Lung (tissue), 17 donors: ENCODE measurements at places on chromosomes 2 and 18. TPM values are rescaled to one million over a fixed set of nuclear protein-coding genes. Genes with fewer than 3 reads are reported as not detected.

Gene STEAP3
- total RNA-seq, result 4.3 TPM

Gene CYP27A1
- 110 TPM for total RNA-seq

Gene AQP12B
- total RNA-seq, result 0.15 TPM

Gene PIEZO2
- total RNA-seq, result 33.2 TPM

Gene ETAA1
- total RNA-seq, result 27.6 TPM

Gene GRP
- 40.8 TPM for total RNA-seq

Gene ARL4C
- total RNA-seq, result 16.2 TPM

Gene C2orf78
- total RNA-seq, result not detected

Gene BMPR2
- 55.0 TPM for total RNA-seq

Gene SULT1C4
- 85.0 TPM for total RNA-seq

Gene TEX44
- not detected for total RNA-seq
